ENCODE measurements at places on chromosomes 3 and 15.

DNA sequence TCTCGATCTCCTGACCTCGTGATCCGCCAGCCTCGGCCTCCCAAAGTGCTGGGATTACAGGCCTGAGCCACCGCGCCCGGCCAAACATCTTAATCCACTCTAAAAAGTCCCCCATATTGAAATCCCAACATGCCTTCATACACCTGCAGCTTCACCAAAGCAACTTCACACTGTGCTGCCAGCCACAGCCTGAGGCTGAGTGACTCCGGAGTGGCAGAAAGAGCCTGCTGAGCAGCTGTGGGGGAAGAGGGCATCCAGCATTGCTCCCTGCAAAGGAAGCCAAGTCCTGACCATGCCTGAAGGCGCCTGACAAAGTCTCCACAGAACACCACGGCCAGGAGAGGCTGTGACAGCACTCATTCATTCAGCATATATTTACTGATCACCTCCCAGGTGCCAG, 21.6 kb upstream of the VGLL4 start:
- DNase-seq = no peak

DNA sequence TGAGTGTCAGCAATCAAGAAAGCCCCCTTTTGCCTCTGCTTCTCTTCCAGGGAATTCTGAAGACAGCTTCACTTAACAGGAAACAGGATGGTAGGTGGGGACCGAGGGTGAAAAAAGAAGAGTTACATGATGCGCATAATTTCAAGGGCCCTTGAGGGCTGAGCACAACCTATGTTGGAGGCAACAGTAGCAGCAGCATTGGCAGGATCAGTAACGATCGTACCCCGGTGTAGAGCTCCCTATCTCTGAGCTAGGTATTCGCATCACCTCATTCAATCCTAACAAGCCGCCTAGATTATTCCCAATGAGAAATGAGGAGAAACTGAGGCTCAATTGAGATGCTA, 432 bp upstream of the RAD54L2 start:
- DNase-seq = no peak

DNA sequence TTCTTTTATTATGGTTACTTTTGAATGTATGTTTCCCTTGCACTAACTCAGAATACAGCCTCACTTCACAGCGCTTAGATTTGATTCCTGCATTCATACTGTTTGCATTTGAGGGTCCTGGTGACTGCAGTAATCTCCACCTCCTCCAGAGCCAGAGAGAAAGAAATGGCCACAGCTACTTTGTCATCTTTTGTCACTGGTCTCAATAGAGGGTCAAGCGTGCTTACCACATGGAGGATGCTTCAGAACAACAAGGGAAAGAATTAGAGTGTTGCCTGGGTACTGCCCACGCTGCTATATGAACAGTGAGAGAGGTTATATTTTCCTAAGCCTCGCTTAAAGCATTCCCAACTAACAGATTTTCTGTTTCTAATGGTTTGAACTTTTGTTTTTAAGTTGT, 190.1 kb downstream of the TP63 start:
- DNase-seq = no peak

GRCh38 chr15:78921940-78922339, 22.9 kb downstream of the CTSH start:
- DNase-seq = no peak

DNA sequence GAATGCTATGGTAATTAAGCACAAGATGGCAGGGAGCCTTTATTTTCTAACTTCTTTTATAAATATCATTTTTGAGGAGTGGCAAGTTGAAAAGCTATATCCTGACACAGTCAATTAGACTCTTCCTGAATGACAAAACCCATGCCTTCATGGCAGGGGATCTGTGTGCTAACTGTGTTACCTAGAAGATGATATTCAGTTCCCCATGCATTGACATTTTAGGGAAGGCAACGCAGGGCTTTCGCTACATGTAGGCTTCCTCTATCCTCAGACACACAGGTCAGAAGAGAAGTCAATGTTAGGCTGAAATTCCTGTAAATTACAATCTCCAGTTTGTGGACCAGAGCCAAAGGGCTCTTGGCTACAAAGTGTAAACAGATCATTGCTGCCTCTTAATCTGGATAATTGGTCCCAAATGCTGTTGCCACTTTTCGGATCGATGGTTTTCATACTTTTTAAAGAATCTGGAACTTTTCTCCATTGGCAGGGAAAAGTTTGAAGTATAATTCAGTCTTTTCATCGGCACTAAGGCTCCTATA, 22.6 kb upstream of the NR2F2 start:
- no peak for DNase-seq

DNA sequence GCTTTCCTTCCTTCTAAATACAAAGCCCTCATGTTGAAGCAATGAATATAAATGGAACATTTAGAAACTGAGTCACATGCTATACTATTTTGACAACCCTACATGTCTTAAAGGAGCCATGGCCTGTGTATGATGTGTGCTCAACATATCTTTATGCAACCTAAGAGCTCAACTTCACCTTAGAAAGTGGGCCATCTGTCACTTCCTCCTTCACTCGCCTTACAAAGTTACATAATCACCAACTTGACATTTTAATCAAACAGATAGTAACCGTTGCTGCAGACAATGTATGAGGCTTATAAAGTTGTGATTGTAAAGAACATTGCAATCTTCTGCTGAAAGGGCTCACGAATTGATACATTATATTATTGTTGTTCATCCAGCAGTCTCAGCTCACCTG, 163.6 kb downstream of the SERPINI1 start:
- no peak for DNase-seq

GRCh38 chr15:63049783-63050371, 7.3 kb downstream of the TPM1 start:
- DNase-seq = peak; percentile 33

GRCh38 chr3:97692831-97693230, 71.7 kb upstream of the ARL6 start:
- DNase-seq = no peak

GRCh38 chr3:102156426-102156825, 278.4 kb upstream of the ZPLD1 start:
- peak; percentile 91 for DNase-seq

DNA sequence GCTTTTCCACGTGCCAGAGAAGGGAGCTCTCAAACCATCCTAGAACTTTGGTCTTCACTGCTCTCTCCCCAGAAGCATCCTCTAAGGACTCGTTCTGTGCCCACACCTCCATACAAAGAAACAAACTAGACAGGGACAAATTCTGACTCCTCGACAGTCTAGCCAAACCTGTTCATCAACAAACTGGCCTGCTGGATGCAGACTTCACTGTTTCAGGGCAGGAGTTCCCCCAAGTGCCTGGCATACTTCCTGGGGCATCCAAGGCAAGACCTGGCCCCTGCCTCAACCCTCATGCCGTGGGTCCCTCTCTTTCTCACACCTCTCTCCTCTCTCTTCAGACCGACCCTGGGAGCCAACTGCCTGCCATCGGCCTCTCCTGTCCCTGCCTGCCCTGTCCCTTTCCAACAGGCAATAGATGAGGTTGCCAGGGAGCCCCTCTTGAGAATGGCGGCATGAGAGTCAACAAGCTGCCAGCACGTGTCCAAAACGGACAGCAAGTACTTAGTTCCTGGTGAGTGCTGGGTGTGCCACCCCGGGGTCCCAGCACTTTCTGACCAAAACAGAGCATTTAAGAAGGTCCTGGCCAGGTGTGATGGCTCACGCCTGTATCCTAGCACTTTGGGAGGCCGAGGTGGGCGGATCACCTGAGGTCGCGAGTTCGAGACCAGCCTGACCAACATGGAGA, 79.1 kb upstream of the HES1 start:
- DNase-seq = no peak

- DNase-seq = no peak
These were observed 493.4 kb upstream of the ALCAM start for GRCh38 chr3:104873331-104873730.

GRCh38 chr3:11168881-11169805, 14.8 kb downstream of the HRH1 start:
- DNase-seq = peak; percentile 45

GRCh38 chr15:32803631-32804030, 85.8 kb downstream of the GREM1 start:
- peak; percentile 35 for DNase-seq

DNA sequence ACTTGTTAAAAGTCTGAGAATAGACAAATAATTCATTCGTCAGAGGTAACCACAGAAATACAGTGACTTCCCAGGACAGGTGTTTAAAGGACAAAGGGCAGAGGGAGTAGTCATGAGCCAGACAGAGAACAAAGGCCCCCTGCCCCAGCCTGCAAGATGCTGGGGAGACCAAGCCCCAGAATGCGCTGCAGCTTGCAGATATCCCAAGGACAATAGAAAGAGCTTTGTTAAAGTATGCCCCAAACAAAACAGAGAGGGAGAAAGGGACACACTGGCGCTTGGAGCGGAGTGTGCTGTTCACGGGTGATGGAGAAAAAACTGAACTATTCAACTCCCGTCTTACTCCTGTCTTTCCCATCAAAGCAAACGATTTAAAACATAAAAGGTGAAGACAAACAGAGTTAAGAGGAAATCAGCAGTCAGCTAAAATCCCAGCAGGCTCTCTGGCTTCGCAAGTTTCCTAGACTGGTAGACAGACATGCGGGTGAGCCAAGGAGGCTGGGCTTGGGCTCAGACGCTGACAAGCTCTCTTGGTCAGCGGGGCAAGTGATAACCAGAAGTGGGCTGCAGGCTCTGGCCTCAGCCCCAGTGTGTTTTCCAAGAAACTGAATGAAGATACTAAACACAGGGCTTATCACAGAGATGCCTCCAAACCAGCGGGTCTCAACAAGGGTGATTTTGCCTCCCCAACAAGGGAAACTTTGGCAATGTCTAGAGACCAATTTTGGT, 130.1 kb downstream of the UACA start:
- DNase-seq = no peak

DNA sequence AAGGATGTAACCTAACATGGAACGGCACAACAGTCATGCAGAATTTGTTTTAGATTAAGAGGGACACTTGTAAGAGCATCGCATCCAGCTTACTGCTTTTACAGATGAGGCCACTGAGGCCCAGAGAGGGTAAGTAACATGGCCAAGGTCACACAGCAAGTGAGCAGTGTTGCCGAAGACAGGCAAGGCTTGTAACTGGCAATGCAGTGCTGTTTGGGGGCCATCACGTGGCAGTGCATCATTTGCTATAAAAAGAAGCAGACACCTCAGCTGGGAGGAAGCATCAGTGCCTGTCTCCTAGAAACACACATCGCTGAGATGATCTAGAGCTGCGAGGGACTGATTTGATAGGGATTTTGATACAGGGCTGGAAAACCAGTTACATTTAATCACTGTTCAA, 108.2 kb upstream of the PROK2 start:
- no peak for DNase-seq

DNA sequence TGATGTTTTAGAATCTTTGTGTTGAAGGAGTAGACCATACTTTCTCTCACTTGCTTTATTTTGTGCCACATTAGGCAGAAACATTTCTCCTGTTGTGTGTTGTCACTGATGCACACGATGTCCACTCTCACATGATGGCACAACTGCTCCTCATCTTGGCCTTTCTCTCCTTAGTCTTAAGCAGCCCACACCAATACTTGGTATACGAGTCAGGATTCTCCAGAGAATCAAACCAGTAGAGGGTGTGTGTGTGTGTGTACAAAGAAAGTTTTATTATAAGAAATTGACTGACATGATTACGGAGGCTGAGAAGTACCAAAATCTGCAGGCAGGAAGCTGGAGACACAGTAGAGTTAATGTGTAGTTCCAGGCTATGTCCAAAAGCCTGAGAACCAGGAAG, 187.1 kb downstream of the ALCAM start:
- no peak for DNase-seq

DNA sequence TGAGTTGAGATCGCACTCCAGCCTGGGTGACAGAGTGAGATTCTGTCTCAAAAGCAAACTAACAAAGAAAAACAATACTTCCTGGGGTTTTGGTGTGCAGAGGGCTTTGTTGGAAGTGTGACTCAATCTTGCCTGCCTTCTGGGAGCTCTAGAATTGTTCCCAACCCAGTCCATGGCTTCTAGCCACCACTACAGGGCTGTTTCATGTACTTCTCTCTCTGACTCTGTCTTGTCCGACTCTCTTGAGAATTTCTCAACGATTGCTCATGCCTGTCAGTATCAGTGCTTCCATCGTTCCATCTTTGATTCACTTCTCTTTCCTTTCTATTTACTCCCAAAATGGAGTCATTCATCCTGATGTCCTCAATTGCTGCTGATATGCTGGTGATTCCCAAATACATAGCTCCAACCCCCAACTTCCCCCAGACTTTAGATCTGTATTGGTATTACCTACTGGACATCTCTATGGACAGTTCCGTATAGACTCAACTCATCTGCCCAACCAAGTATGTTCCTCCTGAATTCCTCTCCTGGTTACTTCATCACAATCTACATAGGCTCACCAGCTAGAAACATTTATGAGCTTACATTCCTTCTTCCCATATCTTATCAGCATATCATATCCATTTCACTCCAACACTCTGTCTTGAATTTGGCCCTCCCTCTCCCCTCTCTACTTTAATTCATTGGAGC, 1.8 kb upstream of the AP2M1 start:
- peak; percentile 48 for DNase-seq

GRCh38 chr3:106421909-106422308, 553.1 kb upstream of the CBLB start:
- no peak for DNase-seq

GRCh38 chr3:182787302-182788036, 5.8 kb upstream of the ATP11B start:
- DNase-seq = no peak

GRCh38 chr15:42581272-42581730, 5.9 kb downstream of the STARD9 start:
- peak; percentile 85 for DNase-seq

DNA sequence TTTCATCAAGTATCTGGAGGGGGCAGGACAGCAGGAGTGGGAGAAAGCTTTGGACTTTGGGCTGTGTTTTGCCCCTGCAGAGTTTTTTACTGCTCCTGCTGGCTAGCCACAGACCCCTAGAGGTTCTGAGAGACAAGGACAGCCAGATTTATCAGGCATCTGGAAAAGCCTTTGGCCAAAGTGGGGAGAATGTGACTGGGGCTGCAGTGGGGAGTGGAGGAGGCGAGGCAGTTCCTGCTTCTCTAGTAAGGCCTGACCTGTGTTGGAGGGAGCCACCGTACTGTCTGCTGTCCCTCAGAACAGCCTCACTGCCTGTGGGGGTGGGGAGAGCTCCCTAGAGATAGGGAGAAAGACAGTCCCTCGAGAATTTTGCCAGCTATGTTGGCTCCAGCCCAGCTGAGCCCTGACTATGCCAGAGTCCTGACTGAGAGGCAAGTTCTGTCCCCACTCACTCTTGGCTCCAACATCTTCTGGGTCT, 2.2 kb downstream of the ALPK3 start:
- peak; percentile 33 for DNase-seq

- no peak for DNase-seq
These were observed 313.9 kb upstream of the SATB1 start for GRCh38 chr3:18739099-18739433.

Measured in mesenchymal stem cell (in vitro differentiated cells and primary cell).